ENCODE measurements at places on chromosomes 7 and 10.
A peak's percentile ranks its signal among the peaks of the same experiment; 100 is the strongest.

- DNase-seq, result no peak
Measured at GRCh38 chr7:20284771-20285143, 45.9 kb upstream of the ITGB8 start.

DNA sequence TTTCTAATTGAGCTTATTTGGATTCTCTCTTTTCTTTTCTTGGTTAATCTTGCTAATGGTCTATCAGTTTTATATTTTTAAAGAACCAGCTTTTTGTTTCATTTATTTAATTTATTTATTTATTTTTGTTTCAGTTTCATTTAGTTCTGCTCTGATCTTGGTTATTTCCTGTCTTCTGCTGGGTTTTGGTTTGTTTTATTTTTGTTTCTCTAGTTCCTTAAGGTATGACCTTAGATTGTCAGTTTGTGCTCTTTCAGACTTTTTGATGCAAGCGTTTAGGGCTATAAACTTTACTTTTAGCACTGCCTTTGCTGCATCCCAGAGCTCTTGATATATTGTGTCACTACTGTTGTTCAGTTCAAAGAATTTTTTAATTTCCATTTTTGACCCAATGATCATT is 149.7 kb upstream of the SLC25A13 start:
- no peak for DNase-seq

DNA sequence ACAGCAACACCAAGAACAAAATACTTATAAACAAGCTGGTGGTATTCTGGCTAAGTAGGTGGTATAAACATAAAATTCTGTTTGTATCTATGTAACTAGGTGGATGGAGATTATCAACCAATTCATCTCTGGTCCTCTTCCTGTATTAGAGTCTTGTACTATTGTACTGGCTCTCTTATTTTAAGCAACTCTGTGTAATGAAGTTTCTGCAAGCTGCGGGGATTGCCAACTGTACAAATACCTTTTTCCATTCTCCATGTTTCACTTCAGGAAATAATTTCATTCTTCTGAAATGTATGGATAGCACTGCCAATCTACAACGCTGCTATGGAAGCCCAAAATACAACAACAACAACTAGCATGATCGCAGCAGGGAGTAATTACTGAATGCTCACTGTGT is 44.8 kb downstream of the JAZF1 start:
- DNase-seq, result no peak

GRCh38 chr7:150949971-150950491 is 28.1 kb downstream of the KCNH2 start:
- no peak for DNase-seq

DNA sequence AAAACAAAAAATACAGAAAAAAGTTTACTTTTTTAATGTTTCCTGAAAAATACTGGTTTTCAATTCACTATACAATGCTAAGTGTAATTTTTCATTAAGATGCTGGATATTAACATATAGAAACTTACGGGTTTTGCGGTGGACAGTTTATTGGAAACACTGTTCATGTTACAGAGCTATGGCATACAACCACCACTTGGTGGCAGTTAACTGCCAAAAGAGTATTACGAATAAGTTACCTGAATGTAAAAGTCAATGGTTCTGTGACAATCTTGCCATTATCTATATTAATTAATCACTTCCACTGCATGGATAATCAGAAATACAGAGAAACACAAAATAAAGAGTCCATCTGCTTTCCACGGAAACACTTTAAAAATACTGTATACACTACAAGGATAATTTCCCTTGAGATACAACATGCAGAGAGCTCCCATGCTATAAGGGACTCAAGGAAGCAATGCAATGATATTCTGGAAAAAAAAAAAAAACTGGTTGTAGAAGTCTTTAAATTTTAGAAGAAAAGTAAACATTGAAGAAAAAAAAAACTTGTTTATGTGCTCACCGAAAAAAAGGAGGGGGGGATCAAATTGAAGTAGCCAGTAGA is 97.0 kb downstream of the TPK1 start:
- DNase-seq, result peak; percentile 40

- no peak for DNase-seq
Measured at GRCh38 chr10:61390851-61391250, 62.3 kb downstream of the TMEM26 start.

GRCh38 chr10:117226813-117227451 is 14.0 kb upstream of the SLC18A2 start:
- DNase-seq, result no peak

DNA sequence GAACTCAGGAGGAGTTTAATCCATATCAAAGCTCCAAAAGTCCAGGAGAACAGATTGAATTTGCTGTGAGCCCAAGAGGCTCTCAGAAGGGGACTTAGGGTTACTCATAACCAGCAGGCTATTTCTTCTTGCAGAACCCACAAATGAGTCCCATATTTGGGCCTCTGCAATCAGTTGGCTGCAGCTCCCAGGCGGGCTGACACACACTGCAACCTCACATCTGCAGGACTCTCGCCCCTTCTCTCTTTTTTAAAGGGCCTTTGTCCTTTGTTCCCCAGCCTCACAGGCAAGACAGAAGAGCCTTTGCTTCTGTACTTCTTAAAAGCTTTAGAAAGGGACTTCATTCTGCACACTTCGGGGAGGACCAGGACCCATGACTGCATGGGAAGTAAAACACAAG is 26.7 kb downstream of the CREB3L2 start:
- DNase-seq, result peak; percentile 53

DNA sequence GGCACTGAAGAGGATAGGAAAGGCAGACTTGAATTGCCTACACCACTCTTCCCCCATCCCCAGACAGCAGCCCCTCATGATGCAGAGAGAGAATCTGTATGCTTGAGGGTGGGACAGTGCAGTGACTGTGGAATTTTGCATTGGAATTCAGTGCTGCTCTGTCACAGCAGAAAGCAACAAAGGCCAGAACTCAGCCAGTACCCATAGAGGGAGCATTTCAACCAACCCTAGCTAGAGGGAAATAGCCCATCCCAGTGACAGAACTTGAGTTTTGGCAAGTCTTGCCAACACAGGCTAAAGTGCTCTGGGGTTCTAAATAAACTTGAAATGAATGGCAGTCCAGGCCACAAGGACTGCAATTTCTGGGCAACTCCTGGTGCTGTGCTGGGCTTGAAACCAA is 80.4 kb downstream of the TES start:
- no peak for DNase-seq

DNA sequence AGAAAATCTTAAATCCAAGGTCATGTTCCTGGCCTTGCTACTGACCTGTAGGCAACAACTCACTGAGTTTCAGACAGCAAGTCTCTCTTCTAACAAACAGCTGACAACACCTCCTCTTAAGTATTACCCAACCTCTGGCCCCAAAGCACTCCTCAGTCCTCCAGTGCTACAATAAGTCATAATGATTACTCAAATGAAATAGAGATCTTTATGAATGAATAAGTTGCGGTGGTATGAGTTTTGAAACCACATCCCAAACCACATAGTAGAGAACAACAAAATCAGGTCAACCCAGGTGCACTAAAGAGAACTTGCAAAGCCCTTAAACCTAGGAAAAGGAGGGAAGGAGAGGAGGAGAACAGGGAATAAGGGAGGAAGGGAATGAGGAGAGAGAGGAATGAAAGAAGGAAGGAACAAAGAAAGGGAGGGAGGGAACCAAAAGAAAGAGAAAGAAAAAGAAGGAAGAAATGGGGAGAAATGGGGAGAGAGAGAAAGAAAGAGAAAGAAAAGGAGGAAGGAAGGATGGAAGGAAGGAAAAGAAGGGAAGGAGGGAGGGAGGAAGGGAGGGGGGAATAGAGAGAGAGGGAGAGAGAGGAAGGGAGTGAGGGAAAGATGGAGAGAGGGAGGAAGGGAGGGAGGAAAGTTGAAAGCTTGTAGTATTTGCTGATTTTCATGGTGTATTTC is 142.8 kb upstream of the CALCR start:
- DNase-seq, result no peak

DNA sequence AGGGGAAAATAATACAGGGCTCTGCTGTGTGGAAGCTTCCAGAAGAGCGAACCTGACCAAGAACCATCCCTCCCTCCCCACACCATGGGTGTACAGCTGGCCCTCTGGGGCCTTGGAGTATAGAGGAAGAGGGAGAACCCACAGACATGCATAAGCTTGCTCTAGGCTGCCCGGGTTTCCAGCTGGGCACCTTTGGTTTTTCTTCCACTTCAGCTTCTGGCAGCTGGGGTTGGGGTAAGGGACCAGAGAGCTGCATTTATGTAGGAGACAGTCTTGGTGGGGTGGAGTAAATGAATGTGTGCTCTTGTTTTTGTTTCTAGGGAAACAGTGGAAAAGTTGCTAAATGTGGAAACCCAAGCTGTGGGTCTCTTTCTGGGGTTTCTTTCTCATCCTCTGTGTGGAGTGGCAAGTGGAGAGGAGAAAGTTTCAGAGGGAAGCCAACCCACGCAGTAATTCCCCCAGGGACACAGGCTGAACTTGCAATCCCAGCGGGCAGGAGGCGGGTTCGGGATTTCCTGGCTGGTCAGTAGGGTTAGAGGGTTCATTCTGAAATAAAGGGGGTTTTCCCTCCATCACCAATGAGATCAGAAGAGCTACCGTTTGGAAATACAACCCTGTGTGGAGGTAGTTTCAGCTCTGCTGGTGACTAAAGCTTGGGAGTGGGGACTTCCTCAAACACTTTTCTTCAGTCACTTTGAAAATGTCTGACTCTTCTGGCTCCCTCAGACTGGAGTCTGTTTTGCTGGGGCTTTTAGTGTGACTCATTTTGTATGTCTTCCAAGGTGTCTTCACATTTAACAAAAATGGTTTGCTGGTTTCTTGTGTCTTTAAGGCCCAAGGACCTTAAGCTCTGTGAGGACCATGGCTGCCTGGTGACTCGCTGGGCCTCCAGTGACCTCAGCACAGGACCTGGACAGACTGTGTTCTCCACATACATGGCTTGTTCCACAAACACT is 22.2 kb upstream of the SRGN start:
- DNase-seq, result no peak

- DNase-seq, result no peak
Measured at GRCh38 chr10:121514141-121514865, 83.9 kb downstream of the FGFR2 start.

GRCh38 chr7:74725840-74726239 is 48.0 kb upstream of the NCF1 start:
- DNase-seq, result no peak

DNA sequence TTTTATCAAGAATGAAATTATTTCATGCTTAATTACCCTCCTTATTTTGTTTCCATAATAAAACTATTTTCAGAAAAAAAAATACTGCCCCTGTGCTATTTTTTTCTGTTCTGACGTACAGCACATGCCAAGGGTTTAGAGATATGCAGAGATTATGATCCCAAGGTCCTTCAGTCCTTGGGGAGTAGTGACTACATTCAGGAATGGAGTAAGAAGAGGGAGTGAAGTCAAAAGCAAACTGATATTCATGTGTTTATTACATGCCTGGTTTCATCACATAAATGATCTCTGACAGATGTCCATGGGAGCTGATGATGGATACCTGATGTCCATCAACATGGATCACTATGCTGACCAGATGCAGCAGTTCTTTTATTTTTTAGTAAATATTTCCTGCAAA is 17.2 kb downstream of the AKAP9 start:
- DNase-seq, result no peak

DNA sequence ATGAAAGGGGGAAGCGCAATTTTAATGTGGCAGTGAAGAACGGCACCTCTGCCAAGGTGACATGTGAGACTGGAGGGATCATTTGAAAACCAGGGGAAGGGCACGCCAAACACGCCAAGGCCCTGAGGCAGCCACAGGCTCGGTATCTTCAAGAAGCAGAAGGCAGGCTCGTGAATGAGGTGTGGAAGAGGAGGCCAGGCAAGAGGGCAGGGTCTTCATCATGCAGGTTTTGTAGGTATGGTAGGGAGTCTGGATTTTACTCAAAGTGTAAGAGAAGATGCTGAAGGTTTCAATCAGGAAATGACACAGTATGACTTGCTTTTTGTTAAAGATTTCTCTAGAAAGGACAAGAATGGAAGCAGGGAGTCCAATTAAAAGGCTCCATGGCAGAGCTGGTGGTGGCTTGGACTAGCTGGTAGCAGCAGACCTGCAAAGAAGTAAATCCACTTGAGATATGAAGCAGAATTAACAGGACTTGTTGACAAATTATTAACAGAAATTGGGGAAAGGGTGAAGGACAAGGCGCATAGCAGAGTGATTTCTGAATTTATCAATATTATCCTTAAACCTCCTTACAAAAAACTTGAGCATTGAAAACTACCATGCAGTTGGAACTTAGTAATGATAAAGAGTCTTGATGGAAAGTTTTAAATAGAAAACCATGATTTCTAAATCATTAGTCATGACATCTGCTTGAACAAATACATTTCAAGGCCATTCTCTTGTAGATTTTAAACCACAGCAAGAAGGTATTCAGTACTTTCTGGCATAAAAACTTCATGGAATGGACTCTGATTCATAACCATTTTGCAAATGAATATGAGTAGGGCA is 70.4 kb downstream of the COA1 start:
- DNase-seq, result no peak

GRCh38 chr7:54678763-54679489 is 80.1 kb downstream of the SEC61G start:
- peak; percentile 57 for DNase-seq

GRCh38 chr7:66237906-66238772 is 33.0 kb downstream of the TPST1 start:
- no peak for DNase-seq

DNA sequence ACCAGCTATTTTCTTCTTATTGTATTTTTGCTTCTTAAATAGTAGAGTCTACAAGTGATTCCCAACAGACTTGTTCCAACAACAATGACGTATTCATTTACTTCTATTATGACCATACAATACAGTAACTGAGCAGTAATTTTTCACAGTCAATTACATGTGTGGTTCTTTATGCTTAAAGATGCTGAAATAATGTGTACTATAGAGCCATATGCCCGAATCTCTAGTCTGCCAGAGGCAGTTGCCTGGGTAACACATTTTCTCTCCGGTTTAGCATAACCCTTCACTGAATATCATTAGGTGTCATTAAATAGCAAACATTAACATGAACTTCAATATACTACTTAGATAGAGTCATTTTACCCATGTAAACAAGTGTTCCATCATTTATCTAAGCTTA is 75.0 kb downstream of the SLC25A13 start:
- peak; percentile 81 for DNase-seq

- DNase-seq, result no peak
Measured at GRCh38 chr7:7620644-7621210, 19.8 kb upstream of the UMAD1 start.

- DNase-seq, result no peak
Measured at GRCh38 chr7:155228459-155228845, 69.2 kb upstream of the INSIG1 start.

GRCh38 chr7:104804696-104805095 is 209.3 kb upstream of the KMT2E start:
- DNase-seq, result no peak

- DNase-seq, result no peak
Measured at GRCh38 chr10:61642150-61642571, 20.6 kb upstream of the CABCOCO1 start.

- DNase-seq, result no peak
Measured at GRCh38 chr10:90318659-90319058, 539.2 kb downstream of the HTR7 start.

DNA sequence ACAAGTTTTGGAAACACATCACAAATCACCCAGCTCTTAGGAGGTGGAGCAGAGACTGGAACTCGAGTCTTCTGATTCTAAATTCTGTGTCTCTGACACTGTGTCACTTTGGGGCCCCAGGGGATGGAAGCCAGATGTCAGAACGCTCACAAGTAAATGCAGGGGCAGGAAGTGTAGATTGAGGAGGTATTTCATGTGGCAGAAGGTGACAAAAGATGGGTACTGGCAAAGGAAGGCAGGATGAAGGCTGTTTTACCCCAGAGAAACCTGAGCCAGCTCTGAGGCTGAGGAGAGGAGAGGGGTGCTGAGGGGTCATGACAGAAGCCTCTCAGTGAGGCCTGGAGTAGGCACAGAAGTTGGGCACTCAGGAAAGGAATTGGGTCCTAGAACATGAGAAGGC is 6.0 kb upstream of the PURB start:
- DNase-seq, result no peak

GRCh38 chr7:38506756-38507155 is 124.4 kb downstream of the AMPH start:
- DNase-seq, result no peak
